Stimulated activated CD8-positive, alpha-beta memory T cell treated with anti-CD3 and anti-CD28 coated beads, Interleukin-12 subunit alpha, Interleukin-12 subunit beta, amount 100 ng/mL, for 1 hour (primary cell): ENCODE measurements at places on chromosomes 2 and 18.

GRCh38 chr2:181750305-181750704 is 70.0 kb upstream of the NEUROD1 start:
- no peak for DNase-seq

GRCh38 chr2:233498126-233498525 is 68.5 kb downstream of the USP40 start:
- no peak for DNase-seq

- DNase-seq: no peak
Observed at GRCh38 chr2:182826064-182826463, 40.4 kb downstream of the FRZB start.

GRCh38 chr2:205637320-205637602 is 45.0 kb upstream of the NRP2 start:
- no peak for DNase-seq

DNA sequence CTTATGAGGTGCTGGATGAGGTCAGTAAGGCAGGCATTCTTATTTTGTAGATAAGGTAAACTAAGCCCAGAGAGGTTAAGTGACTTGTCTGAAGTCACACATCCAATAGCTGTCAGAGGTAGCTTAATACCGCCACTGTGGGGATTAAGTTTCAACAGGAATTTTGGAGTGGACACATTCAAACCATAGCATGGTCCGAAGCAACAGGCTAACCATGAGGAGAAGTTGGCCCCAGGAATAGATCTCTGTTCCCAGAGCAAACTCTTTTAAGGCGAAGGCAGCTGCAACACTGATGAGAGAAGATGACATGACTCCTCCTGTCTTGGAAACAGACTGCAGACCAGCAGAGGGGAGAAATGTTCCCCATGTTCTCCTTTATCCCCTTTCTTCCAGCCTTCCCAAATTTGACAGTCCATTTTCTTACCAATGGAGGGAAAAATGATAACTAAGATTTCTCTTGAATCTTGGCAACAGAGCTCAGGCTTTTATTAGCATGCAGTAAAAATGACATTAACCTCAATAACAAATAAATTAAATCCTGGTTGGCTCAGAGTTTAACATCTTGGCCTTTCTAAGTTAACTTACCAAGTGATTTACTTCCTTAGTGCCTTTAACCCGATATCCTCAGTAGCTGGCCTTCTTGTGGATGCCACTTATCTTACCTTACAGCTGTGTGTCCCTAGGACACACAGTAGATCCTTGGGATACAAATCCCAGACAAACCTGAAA is 67.9 kb upstream of the STPG4 start:
- DNase-seq: no peak

GRCh38 chr18:68984342-68984741 is 186.5 kb downstream of the CCDC102B start:
- no peak for DNase-seq

GRCh38 chr18:38847326-38847725 is 1281.7 kb upstream of the CELF4 start:
- DNase-seq: no peak
